ENCODE measurements at places on chromosomes 6 and 20.

DNA sequence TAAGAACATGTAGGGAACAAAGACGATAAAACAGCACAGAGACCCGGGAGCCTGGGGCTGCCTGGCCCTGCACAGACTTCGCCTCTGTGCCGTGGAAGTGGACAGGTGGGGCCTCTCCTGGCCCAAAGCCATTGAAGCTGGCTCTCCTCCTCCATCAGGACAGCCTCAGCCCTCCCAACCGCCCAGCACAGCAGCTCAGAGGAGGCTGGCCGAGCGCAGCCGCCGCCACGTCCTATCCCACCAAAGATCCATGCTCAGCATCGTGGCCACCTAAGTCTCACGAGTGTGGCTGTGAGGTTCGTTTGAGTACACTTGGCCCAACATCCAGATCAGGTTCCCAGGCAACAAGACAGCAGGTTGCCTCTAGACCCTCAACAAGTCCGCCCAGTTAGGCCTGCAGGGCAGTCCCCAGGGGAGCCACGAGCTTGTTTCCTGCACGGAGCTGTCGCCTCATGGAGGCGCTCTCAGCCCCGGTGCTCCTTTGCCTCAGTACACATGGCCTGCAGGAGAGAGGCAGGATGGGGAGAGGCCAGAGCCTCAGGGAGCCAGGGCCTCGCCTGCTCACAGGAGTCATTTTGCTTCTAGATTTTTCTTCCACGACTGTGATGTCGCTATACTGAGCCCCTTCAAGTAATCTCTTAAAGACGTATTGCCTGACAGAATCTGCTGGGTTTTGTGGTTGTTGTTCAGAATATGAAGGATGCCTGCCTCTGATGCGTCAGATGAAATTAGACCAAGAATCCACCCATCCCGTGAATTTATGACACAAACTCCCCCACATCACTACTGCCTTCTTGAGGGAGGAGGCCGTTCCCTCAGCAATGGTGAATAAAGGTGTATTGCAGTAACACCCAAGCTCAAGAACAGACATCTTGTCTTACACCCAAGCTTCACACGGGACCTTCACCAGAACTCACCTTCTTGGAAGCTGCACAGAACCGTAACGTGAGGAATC lies 102.7 kb downstream of the RNASET2 start:
- DNase-seq = no peak

- DNase-seq = no peak
Measured at GRCh38 chr6:155142168-155143028, 121.4 kb upstream of the CLDN20 start.

GRCh38 chr6:41470029-41470330 lies 76.2 kb upstream of the FOXP4 start:
- DNase-seq = no peak

- DNase-seq = no peak
Measured at GRCh38 chr6:122400462-122401089, 1.1 kb downstream of the HSF2 start.

DNA sequence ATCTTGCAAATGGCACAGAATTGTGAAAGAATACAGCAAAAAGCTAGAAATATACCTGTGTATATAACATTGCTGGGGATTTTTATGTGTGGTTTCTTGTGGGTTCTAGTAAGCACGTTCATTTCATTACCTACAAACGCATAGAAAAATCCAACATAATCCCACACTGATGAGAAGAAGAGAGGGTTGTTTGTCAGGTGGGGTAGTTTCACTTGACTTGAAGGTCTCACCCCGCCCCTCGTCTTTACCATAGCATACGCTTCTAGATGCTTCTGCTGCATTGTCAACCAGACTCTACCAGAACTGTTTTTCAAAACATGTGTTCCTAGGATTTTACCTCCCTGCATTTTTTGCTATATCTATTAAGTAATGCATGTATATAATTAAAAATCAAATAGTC lies 284.1 kb upstream of the TAB2 start:
- DNase-seq = no peak

DNA sequence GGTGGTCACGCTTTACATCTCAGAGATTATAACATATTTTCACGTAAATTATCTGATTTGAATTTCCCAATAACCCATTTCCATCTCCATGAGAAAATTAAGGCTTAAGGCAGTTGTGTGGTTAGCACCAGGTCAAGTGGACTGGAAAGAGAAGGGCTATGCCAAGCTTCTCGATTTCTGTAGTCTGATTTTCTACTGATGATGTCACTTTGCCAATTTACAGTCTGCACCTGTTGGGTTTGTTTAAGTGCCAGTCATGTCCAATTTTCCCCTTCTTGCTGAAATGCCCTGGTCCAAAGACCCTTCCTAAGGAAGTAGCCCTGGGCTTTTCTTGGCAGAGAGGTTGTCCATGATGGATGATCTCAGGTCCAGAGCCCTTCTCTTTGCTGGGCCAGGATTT lies 562.3 kb upstream of the BTBD3 start:
- DNase-seq = no peak

GRCh38 chr6:128672023-128672422 lies 151.6 kb upstream of the PTPRK start:
- no peak for DNase-seq

DNA sequence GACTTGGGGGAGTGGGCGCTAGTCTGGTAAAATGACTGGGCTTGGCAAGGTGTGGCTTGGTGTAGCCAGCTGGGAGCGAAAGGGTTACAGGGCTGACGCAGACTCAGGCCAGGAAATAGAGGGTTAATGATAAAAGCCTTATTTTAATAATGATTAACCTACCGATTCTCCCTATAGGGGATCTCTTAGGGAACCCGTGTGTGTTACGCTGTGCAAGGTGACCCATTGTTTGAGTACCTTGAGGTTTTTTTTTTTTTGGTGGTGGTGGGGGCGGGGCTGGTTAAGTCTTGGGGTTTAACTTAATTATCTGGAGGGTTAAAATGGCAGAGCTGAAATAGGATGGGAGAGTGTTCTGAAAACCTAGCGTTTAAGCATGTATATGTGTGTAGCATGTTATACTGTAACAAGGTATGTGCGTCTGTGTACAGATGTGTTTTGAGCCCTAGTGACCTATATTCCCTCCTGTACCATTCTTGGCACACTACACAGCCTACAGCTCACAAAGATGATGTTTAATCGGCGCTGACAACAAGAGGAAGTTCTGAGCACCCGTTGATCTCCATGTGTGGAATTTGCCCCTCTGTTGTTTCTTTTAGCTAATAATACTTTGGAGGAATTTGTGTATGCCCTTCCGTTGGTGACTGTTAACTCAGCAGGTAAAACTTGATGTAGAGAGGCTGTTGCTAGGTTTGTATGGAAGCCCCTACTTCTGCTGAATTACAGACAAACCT lies 1.3 kb downstream of the CARMIL1 start:
- DNase-seq = no peak

- DNase-seq = no peak
Measured at GRCh38 chr6:25973923-25974555, 11.4 kb downstream of the TRIM38 start.

- DNase-seq = no peak
Measured at GRCh38 chr6:73264446-73264845, 1.4 kb upstream of the KHDC1 start.

GRCh38 chr6:15500078-15500740 lies 162.6 kb downstream of the DTNBP1 start:
- DNase-seq = no peak

DNA sequence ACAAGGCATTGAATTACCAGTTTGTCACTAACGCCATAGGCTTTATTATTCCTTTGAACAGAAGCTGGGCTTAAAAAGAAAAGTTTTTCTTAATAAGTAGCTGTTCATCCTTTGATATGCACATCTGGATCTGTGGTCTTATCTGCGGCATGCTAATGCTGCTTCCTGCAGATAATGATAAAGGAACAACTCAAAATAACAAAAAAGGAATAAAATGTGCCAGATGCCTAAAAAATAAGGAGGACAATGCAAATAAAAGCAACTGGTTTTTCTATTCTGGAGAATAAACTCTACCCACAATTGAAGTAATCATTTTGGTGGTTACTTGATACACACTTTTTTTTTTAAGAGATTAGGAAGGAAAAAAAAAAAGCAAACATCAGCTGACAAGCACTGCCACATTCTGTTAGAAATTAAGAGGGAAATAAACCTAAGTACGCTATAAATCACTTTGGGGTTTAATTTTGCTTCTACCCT lies 156.8 kb upstream of the SALL4 start:
- DNase-seq = no peak

- no peak for DNase-seq
Measured at GRCh38 chr20:52805843-52806242, 166.3 kb upstream of the TSHZ2 start.

- no peak for DNase-seq
Measured at GRCh38 chr6:87334683-87335082, 5.6 kb upstream of the GJB7 start.

GRCh38 chr6:13615792-13616120 lies 621 bp downstream of the NOL7 start:
- DNase-seq = peak; percentile 27

DNA sequence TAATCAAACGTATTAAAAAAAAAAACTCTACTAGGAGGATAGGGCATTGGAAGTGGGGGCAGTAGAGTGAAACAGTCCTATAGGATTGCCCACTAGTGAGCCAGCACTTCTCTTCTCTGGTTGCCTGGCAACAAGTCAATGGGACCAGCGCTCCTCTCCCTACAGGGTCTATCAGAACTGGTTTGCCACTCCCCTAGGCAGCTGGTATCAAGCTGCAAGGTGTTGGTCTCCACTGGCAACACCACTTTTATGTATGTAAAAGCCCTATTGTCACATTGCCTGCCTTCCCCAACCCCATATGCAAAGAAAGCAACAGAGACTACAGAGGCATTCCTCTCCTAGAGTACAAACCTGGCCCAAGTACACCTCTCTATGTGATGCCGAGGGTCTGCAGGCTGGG lies 166.9 kb upstream of the MCHR2 start:
- no peak for DNase-seq

DNA sequence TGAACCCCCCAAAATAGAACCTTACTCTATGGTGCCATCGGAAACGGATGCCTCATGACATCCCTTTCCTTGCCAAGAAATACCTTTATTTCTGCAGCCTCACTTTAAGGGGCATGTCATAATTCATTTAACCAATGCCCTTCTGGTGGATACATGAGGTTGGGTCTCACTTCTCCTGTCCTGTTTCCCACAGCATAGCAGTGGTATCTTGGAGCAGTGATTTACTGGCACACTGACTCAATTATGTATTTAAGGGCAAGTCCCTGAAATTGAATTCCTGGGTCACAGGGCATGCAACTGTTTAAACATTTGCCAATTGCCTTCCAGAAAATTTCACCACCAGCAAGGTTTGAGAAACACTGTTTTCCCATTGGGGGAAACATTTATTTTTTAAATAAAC lies 639 bp upstream of the LBP start:
- DNase-seq = no peak

- no peak for DNase-seq
Measured at GRCh38 chr6:3414327-3415081, 42.3 kb downstream of the SLC22A23 start.

DNA sequence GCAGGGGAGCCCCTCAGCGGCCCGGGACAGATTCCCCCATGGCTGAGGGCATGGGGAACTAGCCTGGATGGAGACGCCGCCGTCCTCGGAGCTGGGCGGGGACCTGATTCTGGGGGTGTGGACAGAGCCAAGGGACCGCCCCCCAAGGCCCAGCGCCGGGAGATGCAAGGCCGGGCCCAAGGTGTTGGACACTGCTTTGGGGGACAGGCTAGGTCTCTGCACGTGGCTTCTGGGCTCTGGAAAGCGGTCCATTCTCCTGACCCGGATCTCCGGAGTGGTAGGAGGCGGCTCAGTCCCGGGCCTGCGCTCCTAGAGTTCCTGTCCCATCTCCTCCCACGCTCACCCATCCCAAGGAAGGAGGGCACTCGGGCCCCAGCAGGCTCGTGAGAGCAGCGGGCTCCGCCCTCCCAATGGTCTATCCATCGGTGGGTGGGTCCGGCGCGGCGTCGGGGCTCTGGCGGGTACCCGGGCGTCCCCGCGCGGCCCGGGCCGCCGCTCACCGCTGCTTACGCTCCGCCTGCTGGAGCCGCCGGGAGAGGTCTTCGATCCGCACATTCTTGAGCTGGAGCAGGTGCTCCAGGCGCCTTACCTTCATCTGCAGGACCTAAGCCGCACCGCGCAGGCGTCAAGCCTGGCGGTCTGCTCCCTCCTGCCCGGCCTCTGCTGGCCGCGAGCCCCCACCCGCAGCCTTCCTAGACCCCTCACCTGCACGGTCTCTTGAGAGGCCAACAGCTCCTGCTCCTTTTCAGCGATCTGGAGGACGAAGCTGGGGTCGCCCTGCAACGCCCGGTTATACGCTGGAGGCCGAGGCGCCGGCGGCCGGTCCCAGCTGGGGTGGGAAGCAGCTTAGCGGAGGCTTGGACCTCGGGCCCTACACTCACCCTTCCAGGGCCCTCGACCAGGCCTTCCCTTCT lies 3.3 kb downstream of the SPEF1 start:
- no peak for DNase-seq

GRCh38 chr20:34343458-34344211 lies 19.4 kb upstream of the ITCH start:
- no peak for DNase-seq

GRCh38 chr6:70956191-70956450 lies 739 bp downstream of the B3GAT2 start:
- DNase-seq = no peak

- no peak for DNase-seq
Measured at GRCh38 chr6:17012421-17013225, 89.2 kb upstream of the STMND1 start.

GRCh38 chr6:76792394-76792793 lies 670.9 kb downstream of the HTR1B start:
- DNase-seq = no peak

DNA sequence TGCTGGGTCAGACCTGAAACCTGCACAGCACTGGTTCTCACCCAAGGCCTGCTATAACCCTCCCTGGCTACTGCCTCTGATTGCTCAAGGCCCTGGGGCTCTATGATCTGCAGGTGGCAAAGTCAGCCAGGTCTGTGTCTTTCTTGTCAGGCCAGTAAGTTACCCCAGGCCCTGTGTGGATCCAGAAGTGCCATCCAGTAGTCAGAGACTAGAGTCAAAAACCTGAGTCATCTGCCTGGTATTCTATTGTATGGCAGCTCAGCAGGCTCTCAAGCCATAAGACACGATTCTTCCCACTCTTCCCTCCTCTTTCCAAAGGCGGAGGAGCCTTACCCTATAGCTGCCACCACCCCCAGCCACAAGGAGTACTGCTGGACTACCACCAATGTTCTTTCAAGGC lies 593.0 kb downstream of the FRK start:
- no peak for DNase-seq

- DNase-seq = no peak
Measured at GRCh38 chr6:116349216-116349615, 21.5 kb upstream of the DSE start.

DNA sequence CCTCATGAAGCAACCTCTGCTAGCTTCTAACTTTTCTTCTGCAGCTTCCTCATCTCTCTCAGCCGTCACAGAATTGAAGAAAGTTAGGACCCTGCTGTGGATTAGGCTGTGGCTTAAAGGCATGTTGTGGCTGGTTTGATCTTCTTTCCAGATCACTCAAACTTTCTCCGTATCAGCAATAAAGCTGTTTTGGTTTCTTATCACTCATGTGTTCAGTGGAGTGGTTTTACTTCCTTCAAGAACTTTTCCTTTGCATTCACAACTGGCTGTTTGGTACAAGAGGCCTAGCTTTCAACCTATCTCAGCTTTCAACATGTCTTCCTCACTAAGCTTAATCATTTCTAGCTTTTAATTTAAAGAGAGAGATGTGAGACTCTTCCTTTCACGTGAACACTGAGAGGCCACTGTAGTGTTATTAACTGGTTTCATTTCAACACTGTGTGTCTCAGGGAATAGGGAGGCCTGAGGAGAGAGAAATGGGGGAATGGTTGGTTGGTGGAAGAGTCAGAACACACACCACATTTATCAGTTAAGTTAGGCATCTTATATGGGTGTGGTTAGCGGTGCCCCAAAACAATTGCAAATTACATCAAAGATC lies 17.2 kb downstream of the ZSCAN23 start:
- no peak for DNase-seq

GRCh38 chr6:144955392-144955791 lies 670.3 kb downstream of the UTRN start:
- no peak for DNase-seq

Data from stimulated activated CD4-positive, alpha-beta T cell treated with anti-CD3 and anti-CD28 coated beads, Interleukin-1b, Interleukin-23, amount 100 ng/mL, for 1 hour (primary cell).